Thymus (tissue), 14 donors: ENCODE measurements at places on chromosomes 2 and 18.

- no peak for DNase-seq
These were observed 1384.8 kb downstream of the RPIA start for GRCh38 chr2:90076311-90076710.

GRCh38 chr2:185984670-185985069, 246.1 kb downstream of the FSIP2 start:
- no peak for DNase-seq

- DNase-seq: no peak
These were observed 14.6 kb upstream of the ACOXL start for GRCh38 chr2:110717734-110718133.

DNA sequence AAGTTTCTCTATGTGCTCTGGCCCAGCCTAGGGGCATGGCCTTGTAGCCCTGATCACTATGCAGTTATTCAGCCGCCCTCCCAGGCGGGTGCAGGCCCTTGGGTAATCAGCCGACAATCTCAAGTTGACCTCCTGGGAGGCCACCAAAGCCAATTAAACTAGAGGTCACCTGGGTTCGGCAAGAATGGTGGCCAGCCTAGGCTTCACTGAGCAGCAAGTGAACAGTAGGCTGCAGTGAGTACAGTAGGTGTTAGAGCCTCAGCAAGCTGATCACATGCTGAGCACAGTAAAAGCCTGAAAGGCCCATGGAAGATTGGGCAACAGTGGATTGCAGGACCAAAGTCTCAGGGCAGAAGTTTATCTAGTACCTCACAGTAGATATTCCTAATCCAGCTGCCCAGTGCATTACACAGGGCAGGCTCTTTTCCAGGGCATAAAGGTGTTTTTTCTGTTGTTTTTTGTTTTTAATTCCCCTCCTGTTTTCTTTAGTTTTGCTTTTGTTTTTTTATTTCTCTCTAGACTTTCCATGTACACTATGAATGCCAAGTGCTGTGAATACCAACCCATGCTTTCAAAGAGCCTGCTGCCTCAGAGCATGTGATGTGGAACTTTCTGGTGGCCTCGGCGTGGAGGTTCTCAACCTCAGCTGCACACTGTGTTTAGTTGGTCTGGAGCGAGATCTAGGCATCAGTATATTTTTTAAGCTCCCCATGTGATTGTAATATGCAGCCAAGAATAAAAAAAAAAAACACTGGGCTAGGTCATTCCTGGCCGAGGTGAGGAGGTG, 55.9 kb upstream of the ATL2 start:
- no peak for DNase-seq

GRCh38 chr2:10547663-10548376, 99.7 kb upstream of the ODC1 start:
- DNase-seq: no peak
